Stimulated activated naive CD4-positive, alpha-beta T cell (primary cell): ENCODE measurements at places on chromosomes 12 and 14.

- no peak for DNase-seq
These were observed 8.7 kb downstream of the MMP14 start for GRCh38 chr14:22845103-22845394.

DNA sequence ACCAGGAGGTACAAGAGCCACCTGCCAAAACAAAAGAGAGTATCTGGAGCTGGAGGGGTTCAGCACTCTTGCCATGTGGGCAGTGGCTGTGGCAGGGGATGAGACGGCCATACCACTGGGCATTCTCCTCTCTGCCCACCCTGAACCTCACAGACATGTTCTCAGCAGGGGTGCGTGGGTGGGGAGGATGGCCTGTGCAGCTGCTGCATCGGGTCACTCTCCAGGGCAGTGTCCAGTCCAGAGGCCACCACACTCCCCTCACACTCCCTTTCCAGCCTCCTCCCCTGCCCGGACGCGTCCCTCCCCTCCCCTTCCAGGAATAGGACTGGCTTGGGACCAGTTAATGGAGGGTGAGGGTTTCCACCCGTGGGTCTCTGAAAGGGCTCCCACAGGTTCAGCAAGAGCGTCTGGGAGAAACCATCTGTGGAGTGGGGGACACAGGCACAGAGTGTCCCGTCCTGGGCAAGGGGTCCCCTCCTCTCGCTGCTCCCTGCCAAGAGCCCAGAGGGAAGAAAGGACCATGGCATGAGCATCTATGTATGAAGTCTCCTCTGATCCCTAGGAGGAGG, 501 bp downstream of the C1R start:
- DNase-seq = no peak

DNA sequence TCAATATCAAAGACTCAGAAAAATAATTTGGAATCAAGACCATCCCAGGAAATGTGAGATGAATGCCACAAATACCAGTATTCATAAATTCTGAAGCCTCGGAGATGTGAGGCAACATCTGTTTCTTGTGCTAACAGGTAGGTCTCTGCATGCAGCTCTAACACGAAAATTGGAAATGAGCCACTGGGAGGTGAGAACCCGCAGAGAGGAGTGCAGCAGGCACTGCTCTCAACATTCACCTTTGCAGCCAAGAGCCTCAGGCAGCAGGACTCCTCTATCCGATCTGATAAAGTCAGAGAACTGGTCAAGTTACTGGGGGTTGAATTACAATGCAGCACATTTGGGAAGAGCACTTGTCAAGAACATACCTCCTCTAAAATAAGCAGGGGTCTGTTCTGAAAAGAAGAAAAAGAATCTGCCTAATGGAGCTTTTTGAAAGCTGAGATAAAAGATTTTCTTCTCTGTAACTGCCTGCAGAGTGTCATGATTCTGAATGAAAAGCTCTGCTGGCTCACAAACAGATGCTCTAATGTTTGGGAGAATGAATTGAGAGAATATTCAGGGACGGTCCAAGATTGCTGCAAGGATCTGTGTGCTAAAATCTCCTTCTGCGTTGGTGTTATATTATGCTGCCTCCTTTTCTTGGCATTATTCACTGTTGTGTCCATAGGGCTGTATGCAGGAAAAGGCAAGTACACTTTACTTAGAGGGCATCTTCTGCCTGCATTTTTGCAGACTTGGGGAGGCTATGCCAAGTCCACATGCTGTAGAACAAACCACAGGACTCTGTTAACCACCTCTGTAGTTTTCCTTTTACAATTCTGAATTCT, 209.6 kb upstream of the KRR1 start:
- DNase-seq = no peak

DNA sequence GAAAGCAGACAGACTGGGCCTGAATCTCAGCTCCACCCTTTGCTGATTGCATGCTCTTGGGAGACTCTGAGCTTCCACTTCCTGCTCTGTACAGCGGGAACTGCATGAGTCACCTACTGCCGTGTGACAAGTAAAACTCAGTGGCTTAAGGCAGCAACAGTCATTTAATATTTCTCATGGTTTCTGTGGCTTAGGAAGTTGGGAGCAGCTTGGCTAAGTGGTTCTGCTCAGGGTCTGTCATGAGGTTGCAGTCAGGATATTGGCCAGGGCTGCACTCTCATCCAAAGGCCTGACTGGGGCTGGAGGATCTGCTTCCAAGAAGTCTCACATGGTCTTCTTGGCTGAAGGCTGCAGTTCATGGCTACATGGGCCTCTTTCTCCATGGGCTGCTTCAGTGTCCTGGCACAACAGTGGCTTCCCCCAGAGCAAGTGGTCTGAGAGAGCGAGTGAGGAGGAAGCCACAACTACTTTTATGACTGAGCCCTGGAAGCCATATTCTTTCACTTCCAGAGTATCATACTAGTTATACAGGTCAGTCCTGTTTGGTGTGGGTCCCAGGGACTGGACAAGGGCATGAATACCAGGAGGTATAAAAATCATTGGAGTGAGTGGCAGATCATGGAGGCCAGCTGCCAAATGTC, 49.7 kb downstream of the FAM222A start:
- no peak for DNase-seq

DNA sequence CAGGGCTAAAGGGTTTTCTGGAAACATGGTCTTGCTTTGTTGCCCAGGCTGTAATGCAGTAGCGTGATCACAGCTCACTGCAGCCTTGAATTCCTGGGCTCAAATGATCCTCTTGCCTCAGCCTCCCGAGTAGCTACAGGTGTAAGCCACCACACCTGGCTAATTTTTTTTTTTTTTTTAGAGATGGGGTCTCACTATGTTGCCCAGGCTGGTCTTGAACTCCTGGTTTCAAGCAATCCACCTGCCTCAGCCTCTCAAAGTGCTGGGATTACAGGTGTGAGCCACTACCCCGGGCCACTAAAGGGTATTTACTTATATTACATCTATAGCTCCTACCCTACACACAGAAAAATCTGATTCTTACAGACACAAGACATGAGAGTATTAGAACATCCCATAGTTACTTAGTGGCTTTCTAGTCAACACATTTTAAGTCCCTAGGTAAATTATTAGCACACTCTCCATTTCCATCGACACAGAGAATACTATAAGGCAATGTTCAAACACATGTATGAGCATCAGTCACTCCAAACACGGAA, 6.2 kb upstream of the DCAF11 start:
- DNase-seq = no peak

GRCh38 chr14:38866461-38866860, 236.6 kb downstream of the SEC23A start:
- DNase-seq = no peak

GRCh38 chr14:34147461-34147860, 196.6 kb upstream of the EGLN3 start:
- DNase-seq = no peak

GRCh38 chr12:26112703-26113147, 12.1 kb downstream of the BHLHE41 start:
- DNase-seq = no peak

- no peak for DNase-seq
These were observed 43.9 kb upstream of the MDM1 start for GRCh38 chr12:68375756-68376695.

GRCh38 chr12:27705263-27705662, 5.4 kb upstream of the MRPS35 start:
- DNase-seq = no peak

DNA sequence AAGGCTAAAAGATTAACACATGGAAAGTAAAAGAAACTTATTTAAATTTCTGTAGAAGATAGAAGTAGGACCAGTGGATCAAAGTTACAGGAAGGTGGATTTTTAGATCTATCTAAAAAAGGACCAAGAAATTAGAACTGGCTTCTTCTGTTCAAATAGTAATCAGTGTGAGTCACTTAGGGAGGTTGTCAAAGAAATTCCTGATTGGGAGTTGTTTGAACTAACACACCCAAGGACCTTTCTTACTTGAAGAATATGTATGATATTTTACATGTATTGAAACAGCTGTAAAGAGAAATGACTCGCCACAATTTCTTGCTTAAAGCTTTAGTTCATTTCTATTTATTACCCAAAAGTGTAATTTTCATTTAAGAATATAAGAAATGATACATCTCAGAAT, 256.9 kb downstream of the RAD51B start:
- DNase-seq = no peak

DNA sequence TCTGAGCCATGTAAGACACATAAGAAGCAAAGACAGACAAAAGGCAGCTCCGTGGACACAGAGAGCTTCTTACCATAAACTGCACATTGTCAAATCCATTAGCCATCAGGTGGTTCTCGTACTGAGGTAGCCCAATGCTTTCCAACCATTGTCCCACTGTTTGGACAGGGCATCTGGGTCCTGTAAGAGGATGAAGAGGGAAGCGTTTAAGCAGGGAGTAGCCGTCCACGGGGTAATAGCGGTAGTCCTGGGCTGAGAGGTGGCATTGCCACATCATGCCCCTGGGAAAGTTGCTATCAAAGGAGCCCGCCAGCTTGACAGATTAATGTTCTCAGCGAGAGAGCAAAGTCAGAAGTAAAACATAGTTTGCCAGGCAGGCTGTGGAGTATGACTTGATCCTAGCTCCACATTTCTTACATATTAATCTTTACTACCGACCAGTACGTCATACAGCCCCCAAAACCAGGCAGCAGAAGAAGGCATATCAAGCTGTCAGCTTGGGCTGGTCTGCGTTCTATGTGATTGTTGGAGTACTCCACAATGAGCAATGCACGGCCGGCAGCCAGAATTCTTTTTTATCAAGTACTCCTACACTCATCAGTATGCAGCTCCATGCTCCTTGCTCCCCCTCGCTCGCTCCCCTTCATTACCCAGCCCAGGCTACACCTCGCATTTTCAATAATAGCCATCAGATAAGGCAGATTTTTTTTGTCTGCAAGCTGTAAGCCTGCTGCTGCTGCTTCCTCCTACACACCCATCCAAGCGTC, 493.2 kb upstream of the GARIN6 start:
- no peak for DNase-seq

DNA sequence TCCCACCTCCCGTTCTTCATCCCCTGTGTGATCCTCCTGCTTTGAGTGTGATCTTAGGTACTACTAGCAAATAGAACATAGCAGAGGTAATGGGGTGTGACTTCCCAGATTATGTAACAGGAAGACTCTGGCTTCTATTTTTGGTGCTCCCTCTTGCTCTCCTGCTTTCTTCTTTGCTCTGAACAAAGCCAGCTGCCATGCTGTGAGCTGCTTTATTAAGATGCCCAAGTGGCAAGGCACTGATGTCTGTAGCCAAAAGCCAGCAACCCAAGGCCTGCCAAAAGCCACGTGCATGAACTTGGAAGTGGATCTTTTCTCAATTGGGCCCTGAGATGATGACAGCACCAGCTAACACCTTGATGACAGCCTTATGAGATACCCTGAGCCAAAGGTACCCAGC, 5.8 kb upstream of the MFAP5 start:
- no peak for DNase-seq

DNA sequence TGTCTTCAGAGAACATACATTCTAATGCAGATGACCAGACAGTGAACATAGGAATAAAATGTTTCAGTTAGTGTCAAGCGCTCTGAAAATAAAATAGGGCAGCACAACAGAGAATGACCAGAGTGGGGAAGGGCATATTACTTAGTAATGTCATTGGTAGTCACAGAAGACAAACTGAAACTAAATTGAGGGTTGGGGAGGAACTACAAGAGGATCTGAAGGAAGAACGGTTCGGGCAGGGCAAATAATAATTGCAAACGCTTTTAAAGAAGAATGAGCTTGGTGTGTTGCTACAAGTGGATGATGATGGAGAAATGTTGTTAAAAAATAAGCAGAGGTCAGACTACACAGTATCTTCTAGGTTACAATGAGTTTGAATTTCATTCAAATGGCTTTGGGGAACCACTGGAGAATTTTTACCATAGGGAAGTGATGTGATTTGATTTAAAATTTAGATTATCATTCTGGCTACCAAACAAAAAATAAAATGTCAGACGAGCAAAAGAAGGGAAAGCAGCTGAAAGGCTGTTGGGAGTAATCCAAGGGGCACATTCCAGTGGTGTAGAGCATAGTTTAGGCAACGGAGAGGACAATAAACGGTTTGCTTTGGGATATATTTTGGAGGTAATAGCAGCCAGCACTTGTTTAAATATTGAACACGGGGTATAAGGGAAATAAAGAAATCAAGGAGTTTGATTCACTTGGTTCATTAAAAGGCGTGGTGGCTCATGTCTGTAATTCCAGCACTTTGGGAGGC, 56.3 kb upstream of the SLC6A13 start:
- DNase-seq = no peak

DNA sequence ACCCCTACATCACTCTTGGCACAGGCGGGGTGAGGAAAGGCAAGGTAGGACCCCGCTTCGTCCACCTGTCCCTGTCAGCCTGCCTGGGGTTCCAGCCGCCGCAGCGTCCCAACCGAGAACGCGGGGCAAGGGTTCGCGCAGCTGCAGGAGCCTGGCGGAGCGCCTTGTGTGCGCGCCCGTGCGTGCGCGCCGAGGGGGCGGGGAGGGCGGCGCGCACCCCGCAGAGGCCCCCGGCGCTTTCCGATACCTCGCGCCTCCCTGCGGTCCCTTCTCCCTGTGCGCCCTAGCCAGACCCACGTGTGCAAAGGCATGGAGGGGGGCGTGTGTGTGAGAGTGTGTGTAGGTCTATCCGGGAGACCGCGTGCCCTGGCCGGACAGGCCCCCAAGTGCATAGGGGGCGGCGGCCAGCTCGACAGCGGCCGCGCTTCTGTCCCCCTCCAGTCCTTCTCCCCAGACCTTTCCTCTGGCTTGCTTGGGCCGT, 122.4 kb downstream of the TSPAN9 start:
- DNase-seq = no peak

GRCh38 chr12:109689426-109689825, 24.2 kb upstream of the FAM222A start:
- DNase-seq = no peak

- DNase-seq = peak; percentile 86
These were observed 27.1 kb downstream of the DAD1 start for GRCh38 chr14:22561661-22562579.

GRCh38 chr14:77681196-77682157, 26.3 kb downstream of the ALKBH1 start:
- no peak for DNase-seq

DNA sequence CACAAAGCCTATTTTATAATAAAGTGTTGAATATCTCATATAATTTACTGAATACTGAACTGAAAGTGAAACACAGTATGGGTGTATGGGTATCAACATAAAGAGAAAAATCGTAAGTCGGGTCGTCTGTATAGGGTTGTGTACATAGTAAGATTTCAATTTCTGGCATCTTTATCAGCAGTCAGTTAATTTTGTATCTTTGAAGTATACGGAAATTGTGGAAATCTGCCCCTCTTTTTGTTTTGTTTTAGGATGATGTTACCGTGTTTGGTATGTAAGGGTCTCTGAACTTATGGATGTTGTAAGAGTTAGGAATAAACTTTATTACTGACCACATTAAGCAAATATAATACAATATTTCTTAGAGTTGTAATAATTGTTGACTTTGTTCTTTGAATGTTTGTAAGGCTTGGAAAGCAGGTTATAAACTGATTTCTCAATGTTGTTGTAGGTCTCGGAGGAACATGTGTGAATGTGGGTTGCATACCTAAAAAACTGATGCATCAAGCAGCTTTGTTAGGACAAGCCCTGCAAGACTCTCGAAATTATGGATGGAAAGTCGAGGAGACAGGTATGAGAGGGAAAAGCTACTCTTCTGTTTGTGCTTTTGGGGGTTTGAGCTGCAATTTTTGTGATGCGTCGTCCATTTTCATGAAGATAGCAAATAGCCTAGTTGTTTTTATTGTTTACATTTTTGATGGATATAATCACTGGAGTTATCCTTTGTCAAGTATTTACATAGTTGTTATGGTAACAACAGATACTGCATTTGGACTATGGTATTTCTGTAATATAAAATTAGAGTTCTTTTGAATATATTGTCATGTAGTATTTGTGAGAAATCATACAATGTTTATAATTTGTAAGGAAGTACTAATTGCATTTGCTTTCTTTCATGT, 12.0 kb downstream of the EID3 start:
- DNase-seq = no peak

GRCh38 chr12:51430196-51430895, 5.7 kb downstream of the SLC4A8 start:
- no peak for DNase-seq
